ENCODE measurements at places on chromosomes 7 and 10. TPM values are rescaled to one million over a fixed set of nuclear protein-coding genes. Genes with fewer than 3 reads are reported as not detected.

Gene SCART1
- total RNA-seq = 2.9 TPM

Gene ACTL6B
- not detected for total RNA-seq

Gene CFAP69
- total RNA-seq = 0.07 TPM

Gene HELLS
- 148 TPM for total RNA-seq

Gene MCM10
- total RNA-seq = 65.4 TPM

Gene ODAD2
- 0.40 TPM for total RNA-seq

Gene DEPP1
- total RNA-seq = 0.27 TPM

Gene CTAGE4
- 0.87 TPM for total RNA-seq

Gene SMKR1
- total RNA-seq = 3.6 TPM

Gene PTPRZ1
- total RNA-seq = not detected

Gene GPER1
- 0.16 TPM for total RNA-seq

Gene FAM107B
- total RNA-seq = 114 TPM

Gene AKR1C8
- not detected for total RNA-seq

Gene SLC12A9
- total RNA-seq = 10.2 TPM

Gene FAM3C
- 18.6 TPM for total RNA-seq

Gene SLC13A1
- not detected for total RNA-seq

Gene CYP3A7
- total RNA-seq = not detected

Gene CRHR2
- not detected for total RNA-seq

Gene DRGX
- not detected for total RNA-seq

Gene ZNF425
- 0.22 TPM for total RNA-seq

Gene VCL
- total RNA-seq = 16.9 TPM

Gene TAS2R41
- not detected for total RNA-seq

Gene C10orf88
- total RNA-seq = 6.3 TPM

Gene SLC26A5
- not detected for total RNA-seq

Gene PLCE1
- total RNA-seq = not detected

Gene MACC1
- 0.14 TPM for total RNA-seq

Gene SSC4D
- 0.68 TPM for total RNA-seq

Gene ADARB2
- 1.3 TPM for total RNA-seq

Gene NKX6-2
- total RNA-seq = not detected

Gene AKR1B15
- total RNA-seq = not detected

Gene TRUB1
- total RNA-seq = 16.8 TPM

Gene AFAP1L2
- total RNA-seq = 6.3 TPM

Gene VAX1
- not detected for total RNA-seq

Gene FLNC
- 0.16 TPM for total RNA-seq

Gene HOXA1
- total RNA-seq = 0.25 TPM

Gene CDNF
- total RNA-seq = 1.5 TPM

Gene LIPN
- total RNA-seq = not detected

All from activated CD8-positive, alpha-beta T cell treated with anti-CD3 and anti-CD28 coated beads for 36 hours (primary cell).